Left ventricle myocardium superior (tissue), 1 donor: ENCODE measurements at places on chromosomes 7 and 10. TPM values are rescaled to one million over a fixed set of nuclear protein-coding genes. Genes with fewer than 3 reads are reported as not detected.

- no peak for DNase-seq
These were observed 504.1 kb upstream of the ANKRD30A start for GRCh38 chr10:36621346-36621745.

- DNase-seq: peak; percentile 41
These were observed 91.6 kb downstream of the DNMBP start for GRCh38 chr10:99917963-99918825.

- no peak for DNase-seq
These were observed 115.3 kb downstream of the JAZF1 start for GRCh38 chr7:28065308-28065707.

The CYP2C8 gene
- not detected for total RNA-seq

The GJD4 gene
- not detected for total RNA-seq

The GHRHR gene
- not detected for total RNA-seq
